ENCODE measurements at places on chromosomes 16 and 17.

- DNase-seq, result no peak
These were observed 28.1 kb upstream of the GSG1L start for GRCh38 chr16:28091656-28092055.

DNA sequence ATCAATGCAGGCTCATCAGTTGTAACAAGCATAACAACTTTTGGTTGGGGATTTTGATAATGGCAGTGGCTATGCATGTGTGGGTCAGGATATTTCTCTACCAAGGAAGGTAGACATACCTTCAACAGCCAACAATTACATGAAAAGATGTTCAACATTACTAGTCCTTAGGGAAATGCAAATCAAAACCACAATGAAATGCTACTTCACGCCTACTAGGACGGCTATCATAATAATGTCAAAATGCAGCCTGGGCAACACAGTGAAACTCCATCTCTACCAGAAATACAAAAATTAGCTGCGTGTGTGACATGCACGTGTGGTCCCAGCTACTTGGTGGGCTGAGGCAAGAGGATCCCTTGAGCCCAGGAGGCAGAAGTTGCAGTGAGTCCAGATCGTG, 7.3 kb upstream of the SLC5A10 start:
- no peak for DNase-seq

DNA sequence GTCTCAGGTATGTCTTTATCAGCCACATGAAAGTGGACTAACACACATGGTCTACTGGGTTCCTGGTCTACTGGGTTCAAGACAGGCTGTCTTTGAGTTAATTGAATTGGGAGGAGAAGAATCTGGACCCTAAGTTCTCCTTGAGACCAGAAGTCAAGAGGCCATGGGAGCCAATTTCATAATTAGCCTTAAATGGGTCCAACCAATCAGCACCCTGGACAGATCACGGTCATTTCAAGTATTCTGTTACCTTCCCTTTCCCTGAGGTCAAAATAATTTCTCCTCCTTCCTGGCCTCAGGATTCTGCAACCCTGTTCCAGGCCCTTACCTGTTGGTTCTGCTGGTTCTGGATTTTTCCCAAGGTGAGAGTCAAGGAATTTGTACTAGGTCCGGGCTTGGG, 23.8 kb downstream of the OSBPL7 start:
- DNase-seq, result no peak

DNA sequence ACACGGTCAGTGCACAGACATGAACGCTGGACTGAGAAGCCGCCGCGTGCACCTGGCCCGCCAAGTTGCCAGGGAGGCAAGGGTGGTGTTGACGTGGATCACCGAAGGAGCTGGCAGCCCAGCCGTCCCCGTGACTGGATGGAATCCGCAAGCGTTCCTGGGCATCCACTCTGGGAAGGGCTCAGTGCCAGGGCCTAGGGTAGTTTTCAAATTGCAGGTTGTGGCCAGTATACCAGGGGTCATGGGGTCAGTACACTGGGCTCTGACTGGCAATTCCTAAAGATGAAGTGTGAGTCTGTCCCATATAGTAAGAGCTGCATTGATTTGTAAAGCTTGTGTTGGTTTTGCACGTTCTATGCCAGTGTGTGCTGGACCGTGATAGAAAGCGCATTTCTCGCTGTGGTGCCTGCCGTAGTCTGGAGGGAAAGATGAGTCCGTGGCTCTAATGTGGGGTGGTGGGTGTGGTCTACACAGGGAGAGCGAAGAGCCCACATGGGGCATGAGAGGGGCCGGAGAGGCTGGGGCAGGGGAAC, 21.1 kb upstream of the METRNL start:
- no peak for DNase-seq

- no peak for DNase-seq
These were observed 16.4 kb downstream of the TMEM238L start for GRCh38 chr17:10787306-10788045.

GRCh38 chr16:84726669-84727467, 27.1 kb downstream of the USP10 start:
- DNase-seq, result no peak

- no peak for DNase-seq
These were observed 45.4 kb downstream of the SNX20 start for GRCh38 chr16:50635505-50636392.

DNA sequence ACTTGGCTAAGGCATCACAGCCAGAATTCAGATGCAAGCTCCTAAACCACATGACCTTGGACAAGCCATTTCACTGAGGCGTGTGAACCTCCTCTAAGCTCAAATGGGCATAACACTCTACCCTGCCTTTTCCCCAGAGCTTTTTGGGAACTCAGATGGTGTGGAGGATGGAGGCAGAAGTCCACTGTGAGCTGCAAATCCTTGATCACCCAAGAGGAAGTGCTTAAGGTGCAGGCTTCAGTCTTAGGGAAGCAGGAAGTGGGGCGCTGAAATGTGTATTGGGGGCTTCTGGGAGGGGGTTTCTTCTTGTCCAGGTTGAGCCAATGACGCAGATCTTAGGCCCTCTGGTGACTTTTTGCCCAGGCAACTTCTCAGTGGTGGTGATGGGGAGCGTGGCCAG, 12.9 kb downstream of the CIITA start:
- no peak for DNase-seq

DNA sequence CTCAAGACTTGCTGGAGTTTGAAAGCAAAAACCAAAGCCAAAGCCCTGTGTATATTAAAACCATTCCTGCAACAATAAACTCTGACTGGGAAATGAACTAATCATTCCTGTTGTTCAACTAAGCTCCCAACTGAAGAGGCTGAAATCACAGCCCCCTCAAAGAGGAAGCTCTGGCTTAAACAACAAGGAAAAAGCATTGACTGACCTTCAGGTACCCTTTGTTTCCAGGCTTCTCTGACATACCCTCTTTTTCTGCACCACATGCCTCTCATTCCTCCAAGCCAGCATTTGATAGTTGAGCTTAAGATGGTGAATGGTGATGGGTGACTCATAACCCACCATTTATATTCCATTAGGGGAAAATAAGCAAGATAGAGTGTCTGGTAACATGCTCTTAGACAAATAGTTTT, 470.9 kb upstream of the SOX9 start:
- DNase-seq, result no peak

DNA sequence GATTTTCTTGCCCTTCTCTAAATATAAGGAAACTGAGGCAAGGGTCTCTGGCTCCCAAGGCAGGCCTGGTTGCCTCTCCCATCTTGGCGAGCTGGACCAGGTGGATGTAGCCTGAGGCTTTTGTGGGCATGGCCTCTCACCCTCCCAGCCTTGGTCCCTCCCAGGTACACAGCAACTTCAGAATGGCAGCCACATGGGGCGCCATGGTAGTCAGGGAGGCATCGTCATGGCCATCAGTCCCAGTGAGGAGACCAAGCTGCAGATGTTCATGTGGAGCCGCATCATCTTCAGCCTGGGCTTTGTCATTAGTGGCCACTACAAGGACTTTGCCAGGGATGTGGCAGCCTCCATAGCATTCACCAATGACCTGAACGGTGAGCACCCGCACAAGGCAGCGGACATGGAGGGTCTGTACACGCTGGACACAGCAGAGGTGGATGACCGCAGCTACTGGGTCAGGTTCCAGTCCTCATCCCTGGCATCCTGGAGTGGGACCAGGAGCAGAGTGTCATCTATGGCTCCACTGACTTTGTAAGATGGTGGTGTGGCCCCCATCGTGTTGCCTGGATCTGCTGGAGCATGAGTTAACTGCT, 165.8 kb upstream of the ZNF267 start:
- DNase-seq, result no peak

GRCh38 chr17:7855660-7856010, 769 bp downstream of the TMEM88 start:
- DNase-seq, result no peak

- DNase-seq, result no peak
These were observed 1.1 kb downstream of the C1QBP start for GRCh38 chr17:5437721-5438317.

All from stimulated activated CD4-positive, alpha-beta T cell treated with anti-CD3 and anti-CD28 coated beads, Interleukin-1b, Interleukin-23, amount 100 ng/mL, for 24 hours (primary cell).